ENCODE measurements at places on chromosomes 13 and 19.

DNA sequence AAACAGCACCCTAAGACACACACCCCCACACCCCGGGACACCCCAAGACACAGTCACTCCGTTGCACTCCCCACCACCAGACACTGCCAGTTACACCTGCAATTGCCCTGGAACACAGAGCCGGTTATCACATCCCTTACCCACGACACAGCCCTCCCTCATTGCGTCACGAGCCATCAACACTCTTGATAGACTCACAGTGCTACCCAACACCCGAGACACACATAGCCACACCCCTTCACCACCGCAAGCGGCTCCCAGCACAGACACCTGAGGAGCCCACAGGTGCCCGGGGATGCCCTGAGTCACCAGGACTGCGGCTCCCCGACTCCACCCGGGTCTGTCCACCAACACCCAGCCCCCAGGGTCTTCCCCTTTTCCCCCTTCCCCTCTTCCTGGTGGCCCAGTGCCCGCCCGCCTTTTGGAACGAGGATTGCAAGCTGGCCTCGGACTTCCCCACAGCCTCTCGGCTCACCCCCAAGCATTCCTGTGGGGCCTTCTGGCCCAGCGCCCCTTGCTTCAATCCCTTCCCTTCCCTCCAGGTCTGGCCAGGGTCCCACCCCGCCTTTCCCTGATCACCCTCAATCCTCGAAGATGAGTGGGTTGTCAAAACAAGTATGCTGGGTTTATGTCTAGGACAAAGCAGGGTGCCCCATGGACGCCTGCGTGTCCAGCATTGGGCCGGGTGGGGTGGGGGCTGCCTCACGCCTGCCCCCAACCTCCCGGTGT, 1.7 kb upstream of the PTGER1 start:
- DNase-seq: peak; percentile 28

GRCh38 chr13:79483086-79483706, 2.2 kb downstream of the NDFIP2 start:
- DNase-seq: no peak

DNA sequence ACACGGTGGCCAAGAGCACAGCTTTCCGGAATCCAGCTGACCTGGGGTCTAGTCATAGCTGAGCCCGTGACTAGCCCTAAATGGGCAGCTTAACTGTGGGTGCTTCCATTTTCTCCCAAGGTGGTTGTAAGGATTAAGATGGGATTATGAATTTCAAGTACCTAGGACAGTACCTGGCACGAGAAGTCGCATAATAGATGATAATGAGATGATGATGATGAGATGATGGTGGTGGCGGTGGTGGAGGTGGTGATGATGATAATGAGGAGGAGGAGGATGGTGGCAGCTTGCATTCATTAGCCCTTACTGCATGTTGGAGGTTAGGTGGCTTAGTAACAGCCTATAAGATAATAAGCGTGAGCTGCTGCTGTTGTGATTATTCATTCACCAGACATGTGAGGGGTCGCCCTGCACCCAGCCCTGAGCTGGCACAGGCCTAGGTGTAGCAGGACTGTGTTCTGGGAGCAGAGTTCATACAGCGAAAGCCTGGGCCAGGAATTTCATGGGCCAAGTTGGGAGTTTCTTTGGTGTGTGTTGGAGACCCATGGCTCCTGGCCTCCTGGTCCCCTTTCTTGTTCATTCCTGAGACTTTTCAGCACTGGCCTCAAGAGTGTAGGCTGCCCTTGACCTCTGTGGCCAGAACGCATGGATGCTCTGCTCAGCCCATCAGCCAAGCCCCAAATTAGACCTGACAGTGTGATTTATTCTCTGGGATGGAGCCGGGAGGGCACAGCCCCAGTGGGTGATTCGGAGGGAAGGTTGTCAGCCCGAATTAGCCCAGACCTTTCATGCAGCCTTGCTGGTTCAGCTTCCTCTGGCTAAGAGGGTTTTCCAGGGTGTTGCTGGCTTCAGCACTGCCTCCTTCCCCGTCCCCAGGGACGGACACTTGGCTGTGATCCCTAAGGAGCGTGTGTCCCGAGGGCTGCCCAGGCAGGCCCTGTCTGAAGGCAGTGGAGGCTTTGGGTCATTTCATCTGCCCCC, 128.8 kb downstream of the SIPA1L3 start:
- no peak for DNase-seq

- no peak for DNase-seq
Observed at GRCh38 chr13:52929846-52930245, 81.4 kb upstream of the PCDH8 start.

- DNase-seq: no peak
Observed at GRCh38 chr19:1867349-1867724, 4.0 kb upstream of the KLF16 start.

DNA sequence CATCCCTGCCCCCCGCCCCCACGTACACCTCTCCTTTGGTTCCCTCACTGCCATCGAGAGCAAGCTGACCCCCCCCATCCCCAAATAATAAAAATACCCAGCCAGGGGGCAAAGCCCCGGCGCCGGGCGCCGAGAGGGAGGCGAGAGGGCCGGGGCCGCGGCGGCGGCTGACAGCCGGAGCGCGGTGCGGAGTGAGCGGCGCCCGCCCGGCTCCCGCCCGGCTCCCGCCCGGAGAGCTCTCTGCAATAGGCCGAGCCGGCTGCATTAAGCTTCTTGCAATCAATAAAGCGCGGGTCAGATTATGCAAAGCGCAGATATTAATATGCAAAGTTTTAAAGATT, 40.9 kb downstream of the DEDD2 start:
- no peak for DNase-seq

DNA sequence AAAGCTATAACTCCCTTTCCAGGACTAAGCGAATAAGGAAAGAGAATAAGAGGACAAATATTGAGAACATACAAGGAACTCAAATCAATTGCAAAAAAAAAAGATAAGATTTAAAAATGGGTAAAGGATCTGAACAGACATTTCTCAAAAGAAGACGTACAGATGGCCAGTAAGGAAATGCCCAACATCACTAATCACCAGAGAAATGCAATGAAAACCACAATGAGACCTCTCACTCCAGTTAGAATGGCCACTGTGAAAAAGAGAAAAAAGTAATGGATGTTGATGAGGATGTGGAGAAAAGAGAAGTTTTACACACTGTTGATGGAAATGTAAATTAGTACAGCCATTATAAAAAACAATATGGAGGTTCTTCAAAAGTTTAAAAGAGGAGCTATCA, 63.8 kb downstream of the VWA8 start:
- DNase-seq: no peak

DNA sequence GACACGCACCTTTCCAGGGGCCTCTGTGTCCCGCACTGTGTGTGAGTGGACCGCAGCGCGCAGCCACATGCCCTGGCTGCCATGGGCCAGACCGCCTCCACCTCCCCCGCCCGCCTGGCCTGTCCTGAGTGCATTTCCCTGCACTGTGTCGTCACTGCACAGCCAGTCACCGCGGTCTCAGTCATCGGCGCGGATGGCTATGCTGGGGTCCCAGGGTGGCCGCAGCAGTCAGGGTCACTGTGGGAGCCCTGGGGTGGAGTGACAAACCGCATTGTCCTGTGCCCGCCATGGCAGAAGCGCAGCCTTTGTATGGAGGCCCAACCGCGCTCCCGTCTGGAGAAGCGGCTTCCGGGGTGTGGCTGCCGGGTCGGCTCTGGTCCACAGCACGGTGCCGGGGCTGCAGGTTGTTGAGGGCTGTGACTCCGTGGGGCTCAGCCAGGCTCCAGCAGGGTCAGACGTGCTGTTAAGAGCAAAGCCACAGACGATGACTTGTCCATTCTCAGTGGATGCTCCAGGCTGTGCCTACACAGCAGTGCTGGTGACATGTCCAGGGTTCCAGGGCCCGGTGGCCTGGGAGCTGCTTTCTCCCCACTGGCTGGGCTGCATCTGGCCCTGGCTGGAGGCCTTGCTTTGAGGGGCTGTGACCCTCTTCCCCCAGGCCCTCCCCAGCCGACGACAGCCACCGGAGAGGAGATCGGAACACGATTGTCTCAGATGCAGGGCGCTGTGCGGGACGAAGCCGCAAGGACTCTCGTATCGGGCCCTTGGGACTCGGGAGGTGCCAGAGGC, 6.3 kb upstream of the NDUFS7 start:
- no peak for DNase-seq

- no peak for DNase-seq
Observed at GRCh38 chr13:23288564-23288963, 107.8 kb downstream of the SGCG start.

- no peak for DNase-seq
Observed at GRCh38 chr13:20547479-20547908, 19.5 kb upstream of the IFT88 start.

DNA sequence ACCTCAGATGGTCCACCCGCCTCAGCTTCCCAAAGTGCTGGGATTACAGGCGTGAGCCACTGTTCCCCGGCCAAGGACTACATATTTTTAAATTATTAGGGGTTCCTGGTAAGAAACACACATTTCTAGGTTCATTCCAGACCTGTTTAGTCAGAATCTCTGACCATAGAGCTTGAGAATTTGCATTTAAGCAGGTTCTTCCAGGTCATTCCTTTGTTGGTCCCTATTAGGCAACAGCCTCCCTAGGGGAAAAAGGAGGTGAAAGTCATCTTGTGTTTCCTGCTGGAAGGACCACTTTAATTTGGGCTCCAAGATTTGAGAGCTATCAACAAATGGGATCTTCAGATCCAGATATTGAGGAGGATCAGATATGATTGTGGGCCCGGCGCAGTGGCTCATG, 16.3 kb downstream of the S1PR2 start:
- DNase-seq: no peak

- DNase-seq: no peak
Observed at GRCh38 chr19:10321874-10322835, 6.3 kb upstream of the FDX2 start.

GRCh38 chr19:5590151-5590864, 22.6 kb upstream of the TINCR start:
- DNase-seq: no peak

- peak; percentile 29 for DNase-seq
Observed at GRCh38 chr19:34430738-34431625, 2.8 kb downstream of the UBA2 start.

GRCh38 chr13:64283926-64284325, 2868.3 kb upstream of the PCDH20 start:
- DNase-seq: no peak

DNA sequence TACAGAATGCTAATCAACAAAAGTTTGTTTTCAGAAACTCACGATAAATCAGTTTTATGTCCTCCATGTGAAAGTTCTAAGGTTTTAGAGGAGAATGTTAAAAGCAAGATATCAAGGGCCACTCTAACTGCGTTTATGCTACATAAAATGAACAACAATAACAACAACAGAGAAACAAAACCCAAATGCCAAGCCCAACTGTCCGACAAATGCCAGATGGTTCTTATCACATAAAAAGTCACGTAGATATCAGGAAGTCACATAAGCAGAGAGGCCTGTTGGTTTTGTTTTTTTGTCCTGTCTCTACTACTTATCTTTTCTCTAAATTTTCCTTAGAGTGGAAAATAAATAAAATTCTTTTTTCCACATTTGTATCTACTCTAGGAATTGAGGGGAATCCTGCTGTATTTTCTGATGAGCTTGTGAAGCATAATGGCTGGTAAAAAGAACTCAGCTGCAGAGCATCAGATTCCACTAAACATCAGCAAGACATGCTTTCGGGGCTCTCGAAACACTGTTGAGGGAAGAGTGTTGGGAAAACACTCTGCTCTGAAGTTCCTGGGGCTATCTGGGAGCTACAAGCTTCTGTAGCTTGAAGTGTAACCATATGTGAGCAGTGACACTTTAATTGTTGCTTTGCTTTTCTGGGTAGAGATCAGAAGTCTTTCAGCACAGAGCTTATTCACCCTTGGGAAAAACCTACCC, 110.1 kb downstream of the SLAIN1 start:
- DNase-seq: no peak

- DNase-seq: peak; percentile 33
Observed at GRCh38 chr13:27425158-27425917, 919 bp downstream of the GTF3A start.

GRCh38 chr13:24624801-24625231, 55.4 kb upstream of the ATP12A start:
- no peak for DNase-seq

DNA sequence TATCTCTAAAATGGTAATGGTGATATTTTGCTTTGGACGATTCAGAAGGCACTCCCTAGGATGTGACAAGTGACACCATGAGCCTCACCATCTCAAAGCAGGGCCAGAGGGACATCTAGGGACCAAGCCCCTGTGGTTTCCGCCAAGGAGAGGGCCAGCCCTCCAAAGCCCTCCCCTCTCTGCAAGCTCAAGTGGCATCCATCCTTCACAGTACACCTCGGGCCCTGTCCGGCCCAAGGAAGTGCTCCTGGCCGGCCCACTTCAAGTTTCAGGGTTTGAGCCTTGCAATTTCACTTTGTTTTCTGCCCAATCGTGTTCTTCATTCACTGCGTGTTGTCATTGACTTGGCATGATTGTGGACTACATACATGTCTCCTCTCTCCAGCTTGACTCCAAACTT, 82.5 kb downstream of the TSHZ3 start:
- DNase-seq: no peak

DNA sequence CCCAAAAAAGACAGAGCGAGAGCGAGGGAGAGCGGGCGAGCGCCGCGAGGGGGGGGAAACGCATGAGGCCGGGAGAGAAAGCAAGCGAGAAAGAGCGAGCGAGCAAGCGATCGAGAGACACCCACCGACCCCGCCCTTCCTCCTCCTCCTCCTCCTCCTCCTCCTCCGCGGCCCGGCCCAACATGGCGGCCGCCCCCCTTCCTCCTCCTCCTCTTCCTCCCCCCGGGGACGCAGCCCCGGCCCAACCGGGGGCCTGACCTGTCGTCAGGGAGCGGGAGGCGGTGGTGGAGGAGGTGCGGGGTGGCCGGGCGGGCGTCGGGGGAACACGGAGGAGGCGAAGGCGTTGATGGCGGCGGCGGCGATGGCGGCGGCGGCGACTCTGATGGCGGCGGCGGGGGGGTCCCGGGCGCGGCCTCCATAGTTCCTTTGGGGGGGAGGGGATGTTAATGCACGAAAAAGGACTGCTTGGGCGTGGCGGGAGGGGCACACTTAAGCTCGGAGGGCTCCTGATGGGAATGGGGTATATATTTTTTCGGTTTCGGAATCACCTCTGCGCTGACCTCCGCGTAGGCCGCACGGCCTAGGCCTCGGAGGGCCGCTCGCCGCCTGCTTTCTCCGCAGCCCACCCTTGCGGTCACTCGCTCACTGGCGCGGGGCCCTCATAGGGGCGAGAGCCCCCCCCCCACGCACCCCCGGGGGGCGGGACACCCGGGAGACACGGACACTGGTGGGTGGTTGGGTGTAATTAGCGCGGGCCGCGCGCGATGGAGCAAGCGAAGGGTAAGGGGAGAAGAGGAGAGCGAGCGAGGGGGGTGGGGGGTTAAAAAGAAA, 1.2 kb downstream of the ZC3H4 start:
- peak; percentile 95 for DNase-seq

GRCh38 chr19:3725121-3725520, 16.9 kb downstream of the TJP3 start:
- DNase-seq: no peak

DNA sequence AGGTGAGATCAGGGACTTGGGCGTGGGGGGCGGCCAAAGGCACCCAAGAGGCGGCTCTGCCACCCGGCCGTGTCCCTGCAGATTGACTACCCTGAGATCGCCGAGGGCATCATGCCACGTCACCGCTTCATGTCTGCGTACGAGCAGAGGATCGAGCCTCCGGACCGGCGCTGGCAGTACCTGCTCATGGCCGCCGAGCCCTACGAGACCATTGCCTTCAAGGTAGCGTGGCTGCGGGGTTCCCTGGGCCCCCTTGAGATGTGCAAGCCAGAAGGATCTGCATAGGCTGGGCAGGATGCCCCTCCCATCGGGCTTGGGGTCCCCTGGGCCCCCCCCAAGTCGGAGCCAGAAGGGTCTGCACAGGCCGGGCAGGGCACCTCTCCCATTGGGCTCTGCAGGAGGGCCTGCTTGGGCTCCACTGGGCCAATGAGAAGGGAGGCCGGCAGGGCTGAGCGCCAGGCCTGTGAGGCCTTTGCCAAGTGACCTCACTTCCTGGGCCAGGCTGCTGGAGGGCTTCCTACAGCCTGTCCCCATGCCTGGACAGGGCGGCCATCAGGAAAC, 2.2 kb upstream of the AMH start:
- no peak for DNase-seq

Measured in activated CD4-positive, alpha-beta T cell treated with anti-CD3 and anti-CD28 coated beads for 4 hours (primary cell).